ENCODE measurements at places on chromosomes 11 and 22. TPM values are rescaled to one million over a fixed set of nuclear protein-coding genes. Genes with fewer than 3 reads are reported as not detected.

Gene WT1
- total RNA-seq = not detected

Gene PRAME
- total RNA-seq = not detected

Gene RBMXL2
- total RNA-seq = not detected

Gene FGF19
- not detected for total RNA-seq

Gene NXPE1
- total RNA-seq = not detected

Gene TRIM44
- total RNA-seq = 17.3 TPM

Gene ANGPTL5
- not detected for total RNA-seq

Gene SLC22A12
- total RNA-seq = not detected

Gene IL17REL
- total RNA-seq = not detected

Measured in GM23248 (cell line).